ENCODE measurements at places on chromosomes 16 and 17.

- no peak for DNase-seq
These were observed 218.0 kb downstream of the C16orf95 start for GRCh38 chr16:87098976-87099720.

GRCh38 chr16:17296431-17296830, 174.3 kb downstream of the XYLT1 start:
- no peak for DNase-seq

GRCh38 chr17:81285179-81285878, 9.8 kb downstream of the SLC38A10 start:
- DNase-seq = peak; percentile 58

DNA sequence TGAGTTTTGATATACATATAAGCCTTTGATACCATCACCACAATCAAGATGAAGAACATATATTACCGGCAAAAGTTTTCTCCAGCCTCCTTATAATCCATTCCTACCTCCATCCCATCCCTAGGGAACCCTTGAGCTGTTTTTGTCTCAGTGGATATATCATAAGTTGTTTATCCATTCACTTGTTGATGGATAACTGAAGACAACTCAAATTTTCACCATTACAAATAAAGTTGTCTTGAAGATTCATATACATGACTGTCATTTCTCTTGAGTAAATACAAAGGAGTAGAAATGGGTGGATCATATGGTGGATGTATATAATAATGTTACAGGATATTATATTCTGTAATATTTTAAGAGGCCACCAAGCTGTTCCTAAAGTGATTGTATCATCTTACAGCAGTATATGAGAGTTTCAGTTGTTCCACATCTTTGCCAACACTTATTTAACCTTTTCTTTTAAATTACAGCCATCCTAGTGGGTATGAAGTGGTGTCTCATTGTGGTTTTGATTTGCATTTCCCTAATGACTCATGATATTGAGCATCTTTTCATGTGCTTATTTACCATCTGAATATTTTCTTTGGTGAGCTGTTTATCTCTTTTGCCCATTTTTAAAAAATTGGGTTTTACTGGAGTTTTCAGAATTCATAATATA, 17.4 kb downstream of the NF1 start:
- no peak for DNase-seq

DNA sequence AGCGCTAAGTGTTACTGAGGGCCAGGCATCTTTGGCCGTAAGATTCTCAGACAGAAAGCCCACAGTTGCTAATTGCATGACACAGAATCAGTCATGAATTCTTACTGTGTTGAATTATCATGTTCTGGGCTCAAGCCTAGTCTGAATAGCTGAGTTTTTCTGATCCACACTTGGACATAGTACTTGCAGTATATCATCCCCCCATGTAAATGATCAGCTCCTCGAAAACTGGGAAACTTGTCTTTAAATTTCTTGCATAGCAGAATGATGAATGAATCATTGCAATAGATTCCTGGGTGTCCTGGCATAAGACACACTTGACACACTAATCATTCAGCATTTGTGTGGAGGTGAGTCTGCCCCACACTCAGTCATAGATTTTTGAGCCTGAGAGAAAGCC, 2.2 kb downstream of the MLYCD start:
- DNase-seq = no peak

All from activated CD4-positive, alpha-beta T cell treated with anti-CD3 and anti-CD28 coated beads, Interleukin-2, amount 50 U/mL, for 24 hours (primary cell).